NCI-H460 (cell line): ENCODE measurements at places on chromosomes 16 and 17. TPM values are rescaled to one million over a fixed set of nuclear protein-coding genes. Genes with fewer than 3 reads are reported as not detected.

The USP43 gene
- total RNA-seq, result 7.7 and 8.3 TPM in 2 replicates

DNA sequence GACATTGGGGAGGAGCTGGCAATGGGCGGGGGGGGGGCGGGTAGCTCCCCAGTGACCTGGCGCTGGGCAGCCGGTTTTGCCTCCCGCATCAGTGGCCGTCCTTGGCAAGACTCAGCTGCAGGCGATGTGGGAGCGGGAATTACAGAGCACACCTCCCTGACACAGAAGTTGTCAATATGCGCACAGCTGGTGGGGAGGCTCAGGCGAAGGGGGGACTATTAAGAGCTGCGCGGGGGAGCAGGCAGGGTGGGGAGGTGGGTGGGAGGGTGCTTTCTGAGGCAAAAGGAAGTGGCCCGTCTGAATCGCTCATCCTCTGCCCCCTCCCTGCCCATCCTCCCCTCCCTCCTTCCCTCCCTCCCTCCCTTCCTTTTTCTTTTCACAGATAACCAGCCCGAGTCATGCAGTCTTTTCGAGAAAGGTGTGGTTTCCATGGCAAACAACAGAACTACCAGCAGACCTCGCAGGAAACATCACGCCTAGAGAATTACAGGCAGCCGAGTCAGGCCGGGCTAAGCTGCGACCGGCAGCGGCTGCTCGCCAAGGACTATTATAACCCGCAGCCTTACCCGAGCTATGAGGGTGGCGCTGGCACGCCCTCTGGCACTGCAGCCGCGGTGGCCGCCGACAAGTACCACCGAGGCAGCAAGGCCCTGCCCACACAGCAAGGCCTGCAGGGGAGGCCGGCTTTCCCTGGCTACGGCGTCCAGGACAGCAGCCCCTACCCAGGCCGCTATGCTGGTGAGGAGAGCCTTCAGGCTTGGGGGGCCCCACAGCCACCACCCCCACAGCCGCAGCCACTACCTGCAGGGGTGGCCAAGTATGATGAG lies 44.0 kb downstream of the SREBF1 start:
- DNase-seq, result no peak

The DNAI2 gene
- total RNA-seq, result not detected in 2 replicates

The CD300C gene
- total RNA-seq, result 0.10 and 0.26 TPM in 2 replicates

- DNase-seq, result no peak
Observed at GRCh38 chr16:15445450-15445849, 11.1 kb downstream of the BMERB1 start.

The ARHGAP44 gene
- total RNA-seq, result 2.1 and 2.5 TPM in 2 replicates

The TRPV2 gene
- 33.4 and 35.8 TPM in 2 replicates for total RNA-seq

The BAIAP3 gene
- 0.29 and 0.89 TPM in 2 replicates for total RNA-seq

The DNAAF8 gene
- 0.15 and 0.26 TPM in 2 replicates for total RNA-seq

The ZNF668 gene
- 8.5 and 10.6 TPM in 2 replicates for total RNA-seq

- no peak for DNase-seq
Observed at GRCh38 chr17:49853470-49854015, 5.7 kb upstream of the TAC4 start.
